ENCODE measurements at places on chromosomes 7 and 10.
A peak's percentile ranks its signal among the peaks of the same experiment; 100 is the strongest.

DNA sequence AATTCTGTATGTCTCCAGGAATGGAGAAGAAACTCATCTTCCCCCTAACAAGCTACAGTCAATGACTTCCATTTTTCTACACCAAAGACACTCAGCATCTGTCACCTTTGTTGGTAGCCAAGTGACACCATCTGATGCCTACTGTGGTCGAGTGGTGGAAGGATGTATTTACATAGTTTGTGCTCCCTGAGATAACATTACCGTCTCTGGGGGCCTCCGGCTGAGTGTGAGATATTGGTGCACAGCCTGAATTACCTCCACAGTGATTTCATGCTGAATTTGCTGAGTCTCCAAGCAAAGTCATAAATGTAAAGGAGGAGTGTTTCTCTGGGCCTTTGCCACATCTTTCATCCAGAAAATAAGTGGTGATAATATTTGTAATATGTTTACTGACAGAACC is 114.0 kb downstream of the GRID1 start:
- no peak for DNase-seq

DNA sequence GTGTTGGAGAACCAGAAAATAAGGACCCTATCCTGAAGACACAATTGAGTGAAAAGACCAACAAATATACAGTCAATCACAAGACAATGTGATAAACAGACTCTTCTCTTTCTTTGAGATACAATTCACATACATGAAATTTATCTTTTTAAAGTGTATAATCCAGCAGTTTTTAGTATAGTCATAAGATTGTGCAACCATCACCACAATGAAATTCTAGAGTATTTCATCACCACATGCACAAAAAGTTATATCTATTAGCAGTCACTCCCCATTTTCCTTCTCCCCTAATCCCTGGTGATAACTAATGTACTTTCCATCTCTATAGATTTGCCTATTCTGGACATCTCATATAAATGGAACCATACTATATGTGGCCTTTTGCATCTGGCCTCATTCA is 8.2 kb upstream of the SORBS1 start:
- peak; percentile 26 for DNase-seq

- DNase-seq, result no peak
Measured at GRCh38 chr7:131488361-131488760, 68.1 kb downstream of the PODXL start.

DNA sequence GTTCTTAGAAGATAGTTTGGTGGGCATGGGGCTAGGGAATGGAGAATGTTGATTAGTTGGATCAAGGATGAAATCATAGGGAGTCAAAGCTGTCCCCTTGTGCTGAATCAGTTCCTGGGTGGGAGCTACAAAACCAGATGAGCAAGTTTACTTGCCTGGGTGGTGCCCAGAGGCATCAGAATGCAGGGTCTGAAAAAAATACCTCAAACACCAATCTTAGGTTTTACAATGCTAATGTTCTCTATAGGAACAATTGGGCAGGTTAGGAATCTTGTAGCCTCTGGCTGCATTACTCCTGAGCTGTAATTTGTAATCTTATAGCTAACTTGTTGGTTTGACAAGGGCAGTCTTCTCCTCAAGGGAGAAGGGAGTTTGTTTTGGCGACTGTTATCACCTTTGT is 34.4 kb downstream of the LHFPL3 start:
- peak; percentile 8 for DNase-seq

DNA sequence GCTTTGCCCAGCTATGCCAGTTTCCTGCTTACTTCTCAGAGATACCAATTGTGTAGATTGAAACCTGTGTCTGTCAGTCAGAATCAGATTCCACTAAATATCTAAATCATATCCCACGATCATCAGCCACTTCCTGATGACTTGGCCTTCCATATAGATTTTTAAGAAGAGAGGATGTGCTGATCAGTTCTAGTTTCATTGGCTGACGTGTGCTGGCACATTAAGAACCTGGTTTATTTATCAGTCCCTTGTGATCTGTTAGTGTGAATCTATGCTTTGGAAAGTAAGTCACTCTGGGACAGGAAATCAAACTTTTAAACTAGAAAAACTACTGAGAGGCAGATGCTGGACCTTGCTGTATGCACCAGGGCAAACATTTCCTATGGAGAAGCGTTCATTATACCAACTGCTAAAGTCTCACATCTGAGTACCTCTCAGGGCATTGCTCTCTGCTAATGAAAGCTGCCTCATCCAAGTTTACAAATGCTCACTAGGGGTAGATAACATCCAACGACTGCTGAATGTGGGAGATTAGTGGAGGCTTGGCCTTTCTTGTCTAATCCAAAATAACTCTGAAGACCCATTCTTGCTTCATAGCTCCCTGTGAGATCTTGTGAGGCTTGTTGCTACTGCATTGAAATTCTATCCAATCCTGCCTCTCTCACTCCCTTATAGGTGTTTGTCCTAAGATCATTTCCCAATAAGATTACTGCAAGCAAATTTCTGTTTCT is 109.1 kb downstream of the ARL4A start:
- no peak for DNase-seq
